ENCODE measurements at places on chromosomes 13 and 19. TPM values are rescaled to one million over a fixed set of nuclear protein-coding genes. Genes with fewer than 3 reads are reported as not detected.

Gene NKPD1
- total RNA-seq, result 1.1 TPM

Gene SPRYD7
- 7.9 TPM for total RNA-seq

Gene EFNA2
- total RNA-seq, result not detected

Gene KCNJ14
- total RNA-seq, result 0.53 TPM

Gene EID2B
- total RNA-seq, result 1.8 TPM

Gene ZNF578
- 3.3 TPM for total RNA-seq

Gene CC2D1A
- 19.5 TPM for total RNA-seq

Gene LILRB2
- total RNA-seq, result not detected

Gene PTPRS
- total RNA-seq, result 29.7 TPM

Gene ADPRHL1
- total RNA-seq, result 0.70 TPM

Gene DENND1C
- total RNA-seq, result not detected

Gene SHISA7
- not detected for total RNA-seq

Gene ATCAY
- not detected for total RNA-seq

Gene ZNF324B
- total RNA-seq, result 6.6 TPM

Gene BEST2
- 0.39 TPM for total RNA-seq

Gene LILRB3
- not detected for total RNA-seq

Gene GPC6
- 4.7 TPM for total RNA-seq

Gene LMO7
- 3.7 TPM for total RNA-seq

Gene CNN1
- not detected for total RNA-seq

Gene FSD1
- 1.1 TPM for total RNA-seq

Gene LRP3
- total RNA-seq, result 15.1 TPM

Gene OLFM2
- 3.6 TPM for total RNA-seq

Gene NR2F6
- total RNA-seq, result 77.4 TPM

Gene KRTDAP
- 1.4 TPM for total RNA-seq

Gene IL11
- 7.0 TPM for total RNA-seq

Gene POLR2I
- total RNA-seq, result 75.7 TPM

Gene NLRP4
- total RNA-seq, result not detected

Gene THSD8
- total RNA-seq, result not detected

Gene CFD
- not detected for total RNA-seq

Gene EDDM13
- 2.2 TPM for total RNA-seq

Gene ELF1
- total RNA-seq, result 20.2 TPM

Gene PSG1
- not detected for total RNA-seq

Gene RNF17
- total RNA-seq, result not detected
